Nucleus accumbens (tissue), 56 donors: ENCODE measurements at places on chromosomes 11 and 22.

- DNase-seq, result no peak
Observed at GRCh38 chr11:59807047-59807610, 3.4 kb downstream of the MRPL16 start.

DNA sequence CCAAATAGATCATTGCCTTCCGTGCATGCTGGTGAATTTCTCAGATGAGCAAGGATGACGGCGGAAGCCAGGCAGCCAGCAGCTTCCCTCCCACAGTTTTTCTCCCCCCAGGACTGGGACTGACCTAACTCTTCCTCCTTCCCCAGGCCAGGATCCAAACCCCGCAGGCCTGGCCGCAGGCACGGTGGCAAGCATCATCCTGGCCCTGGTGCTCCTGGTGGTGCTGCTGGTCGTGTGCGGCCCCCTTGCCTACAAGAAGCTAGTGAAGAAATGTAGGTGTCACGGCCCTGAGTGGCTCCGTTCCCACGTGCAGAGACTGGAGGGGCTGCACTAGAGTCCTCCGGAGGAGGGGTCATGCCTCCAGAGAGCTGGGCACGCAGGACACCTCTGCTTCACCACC lies 20.5 kb downstream of the CD5 start:
- DNase-seq, result no peak

DNA sequence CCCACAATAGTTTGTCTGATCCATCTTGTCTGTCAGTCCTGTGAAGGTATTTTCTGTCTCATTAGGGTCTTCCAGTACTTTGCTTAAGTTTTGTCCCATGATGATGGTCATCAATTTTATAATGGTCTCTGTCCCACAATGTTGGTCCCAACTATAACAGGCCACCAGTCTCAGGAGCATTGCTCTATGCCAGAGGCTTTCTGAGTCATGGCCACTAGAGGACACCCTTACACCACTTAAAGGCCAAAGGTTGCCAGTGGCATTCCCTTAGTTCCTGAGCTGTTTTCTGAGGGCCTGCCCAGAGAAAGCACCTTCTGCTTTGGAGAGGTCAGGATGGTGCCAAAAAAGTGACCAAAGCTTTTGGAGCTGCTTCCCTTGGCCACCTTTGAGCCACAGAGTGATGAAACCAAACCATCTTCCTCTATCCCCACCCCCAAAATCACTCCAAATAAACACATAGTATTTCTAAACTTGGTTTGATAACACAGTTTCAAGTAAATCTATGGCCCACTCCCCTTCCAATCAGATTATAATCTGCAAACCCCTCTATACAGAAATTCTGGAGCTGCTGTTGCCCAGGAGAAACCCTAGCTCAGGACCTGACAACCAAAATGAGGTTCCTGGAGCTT lies 19.3 kb downstream of the EIF3F start:
- DNase-seq, result no peak

DNA sequence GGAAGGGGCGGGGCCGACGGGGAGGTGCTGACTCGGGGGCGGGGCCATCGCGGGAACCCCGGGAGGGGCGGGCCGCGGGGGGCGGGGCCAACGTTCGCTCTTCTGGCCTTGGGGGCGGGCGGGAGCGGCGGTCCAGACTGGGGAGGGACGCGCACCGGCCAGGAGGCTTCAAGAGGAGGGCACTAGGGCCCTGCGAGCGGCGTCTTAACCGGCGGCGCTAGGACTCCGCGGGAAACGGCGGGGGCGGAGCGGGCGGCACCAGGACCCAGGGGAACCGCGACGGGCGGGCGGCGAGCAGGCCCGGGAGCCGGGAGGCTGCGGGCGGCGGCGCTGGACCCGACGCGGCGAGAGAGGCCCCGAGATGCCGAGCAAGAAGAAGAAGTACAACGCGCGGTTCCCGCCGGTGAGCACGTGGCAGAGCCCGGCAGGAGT lies at the start of gene DRAP1:
DRAP1 (plus strand) TSS at position 286 of the 432 bp plus-strand sequence; CDS start at position 362, 76 bp downstream.
- peak; percentile 100 for DNase-seq

- no peak for DNase-seq
Observed at GRCh38 chr11:84853841-84854497, 773.2 kb downstream of the DLG2 start.

DNA sequence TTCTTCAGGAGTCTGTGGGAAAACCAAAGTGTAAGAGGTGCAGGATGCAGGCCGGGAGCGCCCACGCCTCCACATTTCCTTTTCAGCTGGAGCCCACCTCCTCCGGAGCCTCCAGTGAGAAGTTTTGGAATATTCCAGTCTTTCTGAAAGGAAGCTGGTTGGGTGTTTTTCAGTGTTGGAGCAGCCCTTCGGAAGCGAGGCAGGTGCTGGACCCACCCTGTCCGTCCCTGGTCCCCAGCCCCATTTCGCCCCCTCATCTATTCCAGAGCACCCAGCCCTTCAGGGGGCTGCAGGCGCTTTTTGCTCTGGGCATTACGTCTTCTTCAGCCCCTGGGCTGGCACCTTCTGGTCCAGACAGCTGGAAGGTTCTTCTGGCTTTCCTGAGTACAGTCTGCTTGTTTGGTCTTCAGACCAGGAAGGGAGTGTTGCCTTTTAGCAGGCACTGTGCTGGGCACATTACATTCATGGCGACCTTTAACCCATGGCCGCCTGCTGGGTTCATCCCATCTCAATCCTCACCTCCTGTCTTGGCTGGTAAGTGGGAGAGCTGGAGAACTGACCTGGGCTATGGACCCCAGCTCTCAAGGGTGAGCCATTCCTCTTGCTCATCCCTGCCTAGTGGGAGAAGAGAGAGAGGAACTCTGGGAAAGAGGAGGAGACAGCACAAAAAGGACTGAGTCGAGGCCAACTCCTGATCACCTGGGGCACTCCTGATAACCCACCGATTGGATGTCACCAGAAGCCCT lies 710 bp upstream of the THY1 start:
- no peak for DNase-seq
